ENCODE measurements at places on chromosomes 1 and 21.

GRCh38 chr1:38793299-38793698, 66.3 kb downstream of the RRAGC start:
- DNase-seq: no peak

DNA sequence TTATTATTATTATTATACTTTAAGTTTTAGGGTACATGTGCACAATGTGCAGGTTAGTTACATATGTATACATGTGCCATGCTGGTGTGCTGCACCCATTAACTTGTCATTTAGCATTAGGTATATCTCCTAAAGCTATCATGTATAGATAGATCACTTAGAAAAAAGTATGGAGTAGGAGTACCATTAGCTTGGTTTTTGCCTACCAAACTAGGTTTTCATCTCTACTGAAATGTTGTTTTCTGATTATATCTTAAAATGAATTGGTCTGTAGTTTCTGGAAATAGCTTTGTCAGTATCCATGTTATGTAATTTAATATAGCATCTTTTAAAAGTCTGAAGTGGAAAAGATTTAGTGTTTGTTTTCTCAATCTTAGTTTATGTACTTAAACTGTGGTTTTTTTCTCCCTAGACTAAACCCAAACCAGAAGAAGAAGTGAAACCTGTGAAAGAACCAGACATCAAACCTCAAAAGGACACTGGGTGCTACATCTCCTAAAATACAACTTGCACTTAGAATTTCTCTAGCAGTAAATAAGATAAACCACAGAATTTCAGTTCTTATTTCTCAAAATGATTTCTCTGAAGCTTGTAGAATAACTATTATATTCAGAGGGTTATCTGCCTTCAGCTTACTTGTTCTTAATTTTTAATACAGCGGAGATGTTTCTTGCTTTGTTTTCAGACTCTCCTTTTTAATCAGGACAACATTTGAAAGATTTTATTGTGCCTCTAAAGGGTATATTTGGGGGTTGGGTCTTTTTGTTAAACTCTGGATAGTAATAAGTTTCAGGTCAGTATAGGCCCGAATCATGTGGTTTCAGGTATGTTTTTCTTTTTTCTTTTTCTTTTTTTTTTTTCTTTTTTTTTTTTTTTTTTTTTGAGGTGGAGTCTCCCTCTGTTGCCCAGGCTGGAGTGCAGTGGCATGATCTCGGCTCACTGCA, 4.5 kb upstream of the FAM177B start:
- DNase-seq: no peak

GRCh38 chr21:43734928-43735229, 15.9 kb downstream of the PDXK start:
- DNase-seq: no peak

DNA sequence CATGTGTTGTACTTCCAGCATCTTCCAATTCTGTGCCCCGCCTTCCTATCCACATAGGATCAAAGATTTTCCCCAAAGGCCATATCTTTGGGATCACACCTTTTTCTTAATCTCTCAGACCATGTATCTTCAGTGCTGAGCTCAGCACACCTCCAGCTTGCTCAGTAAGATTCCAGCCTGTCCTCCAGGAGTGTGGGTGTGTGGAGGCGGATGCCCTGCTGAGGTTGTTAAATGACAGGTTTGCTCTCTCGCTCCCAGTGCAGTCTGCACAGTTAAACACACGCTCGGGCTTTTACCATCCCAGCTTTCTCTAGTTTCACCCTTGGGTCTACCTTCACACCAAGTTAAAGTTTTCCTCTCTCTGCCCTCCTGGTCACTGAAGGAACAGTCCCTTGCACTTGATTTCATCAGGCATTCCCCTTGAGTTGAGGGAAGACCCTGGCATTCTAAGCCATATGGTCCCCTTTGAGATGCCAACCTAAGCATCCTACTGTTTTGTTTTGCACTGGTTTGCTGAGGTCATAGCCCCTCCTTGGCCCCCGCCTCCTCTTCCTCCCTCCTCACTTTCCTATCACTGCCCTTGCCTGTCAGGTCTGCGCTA, 13.7 kb downstream of the MYOG start:
- no peak for DNase-seq

DNA sequence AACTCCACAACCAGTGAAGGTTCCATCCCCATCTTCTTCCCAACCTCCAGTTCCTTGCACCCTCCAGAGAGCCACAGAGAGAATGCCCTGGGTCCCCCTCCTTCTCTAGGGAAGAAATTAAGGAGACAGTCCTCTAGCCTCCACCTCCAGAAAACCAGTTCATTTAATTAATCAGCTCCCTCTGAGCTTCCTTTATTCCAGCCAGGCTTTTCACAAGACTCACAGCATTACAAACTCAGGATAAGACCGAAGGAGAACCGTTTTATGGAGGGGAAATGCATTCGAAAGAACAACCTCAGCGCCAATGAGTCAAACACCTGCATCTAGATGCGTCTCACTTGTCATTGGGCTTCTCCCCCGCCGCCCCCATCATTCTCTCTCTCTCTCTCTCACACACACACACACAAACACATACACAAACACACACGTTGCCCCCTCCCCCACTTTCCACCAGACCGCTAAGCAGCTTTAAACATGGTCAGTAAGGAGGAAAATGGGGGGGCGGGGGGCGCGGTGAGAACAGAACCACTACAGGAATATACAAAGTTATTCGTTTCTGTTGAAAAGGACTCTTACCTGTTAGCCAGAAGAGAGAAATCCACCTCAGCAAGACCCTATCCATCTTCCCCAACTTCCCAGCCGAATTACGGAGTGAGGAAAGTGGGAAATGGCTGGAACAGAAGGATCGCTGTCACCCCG, 544 bp downstream of the ILDR2 start:
- DNase-seq: no peak

DNA sequence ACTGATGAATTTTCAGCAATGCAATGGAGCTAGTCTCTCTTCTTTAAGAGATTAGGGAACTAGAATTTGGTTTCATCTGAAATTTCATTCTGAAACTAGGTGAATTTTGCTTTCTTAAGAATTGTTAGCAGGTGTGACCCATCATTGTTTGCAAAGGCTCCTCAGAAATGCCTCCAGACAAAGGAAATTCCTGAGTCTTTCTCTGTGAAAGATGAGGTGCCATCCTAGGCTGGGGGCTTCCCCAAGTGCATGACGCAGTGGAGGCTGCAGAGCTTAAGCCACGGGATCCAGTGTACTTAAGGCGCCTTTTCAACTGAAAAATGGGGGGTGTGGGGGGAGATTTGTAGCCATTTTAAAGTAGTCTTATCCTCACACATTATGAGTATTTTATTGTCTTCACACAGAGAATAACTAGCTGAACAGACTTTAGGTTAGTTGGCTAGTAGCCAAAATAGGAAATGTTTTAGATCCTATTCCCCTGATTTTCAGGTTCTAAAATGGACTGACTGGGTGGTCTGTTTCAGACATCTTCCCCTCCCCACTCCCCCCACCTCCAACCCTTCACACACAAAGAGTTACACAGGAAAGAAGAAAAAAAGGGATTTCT, 202.0 kb downstream of the NFIA start:
- DNase-seq: no peak

DNA sequence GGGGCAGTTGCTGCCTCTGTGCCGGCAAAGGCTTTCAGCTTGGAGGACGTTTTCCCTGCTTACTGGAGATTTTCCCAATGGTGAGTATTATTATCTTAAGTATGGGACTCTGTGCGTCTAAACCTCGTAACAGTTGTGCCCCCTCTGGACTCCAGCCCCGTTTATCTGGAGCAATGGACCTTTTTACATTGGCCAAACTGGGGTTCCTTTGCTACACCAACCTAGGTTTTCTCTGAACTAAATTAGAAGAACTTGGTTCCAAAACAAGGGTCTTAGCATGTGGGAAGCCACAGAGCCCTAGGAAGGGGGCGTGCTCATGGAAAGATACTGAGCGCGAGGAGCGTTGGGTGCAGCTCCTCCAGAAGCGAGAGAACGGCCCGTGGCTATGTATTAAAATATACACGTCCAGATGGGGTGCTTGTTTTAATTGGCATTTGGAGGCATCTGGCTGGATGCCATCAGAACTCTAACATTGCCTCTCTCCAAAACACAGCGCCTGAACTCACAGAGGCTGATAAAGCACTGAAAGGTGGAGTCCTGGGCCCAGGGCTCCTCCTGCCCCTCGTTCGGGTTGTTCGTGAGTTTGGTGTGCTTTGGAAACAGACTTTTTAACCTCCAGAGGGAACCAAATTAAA, 28.4 kb downstream of the POFUT2 start:
- no peak for DNase-seq

GRCh38 chr1:22767852-22768251, 57.2 kb downstream of the EPHB2 start:
- DNase-seq: no peak

DNA sequence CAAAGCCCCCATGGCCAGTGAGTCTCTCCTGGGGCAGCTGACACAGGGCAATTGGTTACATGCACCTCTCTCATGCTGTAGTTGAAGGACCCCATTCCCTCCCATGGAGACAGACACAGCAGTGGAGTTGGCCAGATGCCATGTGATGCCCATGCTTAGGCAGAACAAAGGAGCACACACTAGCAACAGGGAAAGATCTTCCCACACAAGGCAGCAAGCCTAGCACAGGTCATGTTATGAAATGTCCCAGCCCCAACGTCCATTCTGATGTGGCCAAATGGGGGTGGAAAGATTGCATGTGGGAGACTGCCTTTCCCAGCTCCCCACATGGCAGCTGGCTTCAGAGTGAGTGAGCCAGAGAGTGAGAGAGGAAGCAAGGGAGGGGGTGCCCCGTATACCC, 34.5 kb downstream of the AADACL4 start:
- no peak for DNase-seq

GRCh38 chr1:227356620-227357146, 38.4 kb upstream of the CDC42BPA start:
- DNase-seq: no peak

GRCh38 chr1:74430342-74430934, 82.0 kb downstream of the LRRC53 start:
- no peak for DNase-seq

GRCh38 chr1:83794384-83794783, 204.5 kb downstream of the TTLL7 start:
- no peak for DNase-seq

GRCh38 chr1:182261655-182262054, 129.9 kb downstream of the GLUL start:
- DNase-seq: no peak

- no peak for DNase-seq
Measured at GRCh38 chr1:203751051-203751450, 13.9 kb upstream of the LAX1 start.

GRCh38 chr1:61910035-61910434, 167.8 kb downstream of the PATJ start:
- DNase-seq: no peak

- no peak for DNase-seq
Measured at GRCh38 chr1:106613068-106613467, 443.4 kb upstream of the PRMT6 start.

GRCh38 chr1:21640653-21641052, 28.5 kb downstream of the RAP1GAP start:
- DNase-seq: no peak

DNA sequence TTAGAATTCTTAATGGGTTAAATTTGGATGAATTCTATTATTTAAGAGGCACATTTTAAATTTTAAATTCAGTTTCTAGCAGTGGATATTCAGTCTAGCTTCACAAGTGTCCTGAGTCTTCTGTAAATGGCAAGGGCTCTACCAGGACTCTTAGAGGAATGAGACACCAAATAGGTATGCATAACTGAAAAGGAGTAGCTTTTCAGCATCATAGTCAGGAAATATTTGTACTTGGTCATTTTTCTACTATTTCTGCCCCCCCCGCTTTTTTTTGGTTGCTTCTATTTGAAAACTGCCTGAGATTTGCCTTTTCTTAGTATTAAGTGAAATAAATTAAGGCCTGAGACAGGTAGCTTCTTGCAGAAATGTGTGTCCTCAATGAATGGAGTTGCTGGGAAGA, 80.2 kb downstream of the MAST2 start:
- DNase-seq: no peak

DNA sequence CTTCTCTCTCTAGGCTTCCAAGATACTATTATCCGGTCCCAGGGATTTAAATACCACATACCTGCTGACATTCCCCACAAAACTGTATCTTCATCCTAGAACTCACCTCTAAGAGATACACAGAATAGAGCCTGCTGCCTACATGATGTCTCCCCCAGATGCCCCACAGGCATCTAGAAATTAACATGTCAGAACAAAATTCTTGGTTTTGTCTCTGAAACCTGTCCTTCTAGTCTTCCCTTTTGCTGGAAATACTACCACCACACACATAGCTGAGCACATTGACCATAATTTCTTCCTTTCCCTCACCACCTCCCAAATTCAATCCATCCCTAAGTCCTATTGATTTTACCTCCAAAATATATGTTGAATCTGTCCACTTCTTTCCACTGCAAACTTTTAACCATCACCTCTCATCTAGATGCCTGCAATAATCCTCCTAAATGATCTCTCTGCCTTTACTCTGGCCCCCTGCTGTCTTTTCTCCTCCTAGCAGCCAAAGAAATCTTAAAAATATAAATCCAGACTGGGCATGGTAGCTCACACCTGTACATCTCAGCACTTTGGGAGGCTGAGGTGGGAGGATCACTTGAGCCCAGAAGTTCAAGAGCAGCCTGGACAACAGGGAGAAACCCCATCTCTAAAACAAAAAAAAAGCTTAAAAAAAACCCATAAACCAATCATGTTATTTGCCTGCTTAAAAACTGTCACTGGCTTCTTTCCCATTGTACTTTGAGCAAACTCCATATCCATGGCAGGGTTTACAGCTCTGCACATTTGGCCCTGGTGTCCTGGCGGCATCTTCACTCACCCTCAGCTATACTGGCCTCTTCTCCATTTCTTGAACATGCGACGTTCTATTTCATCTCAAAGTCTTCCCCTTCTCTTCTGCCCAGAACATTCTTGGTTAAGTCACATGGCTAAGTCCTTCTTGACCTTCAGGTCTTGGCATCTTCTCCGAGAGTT, 6.2 kb upstream of the FAM76A start:
- DNase-seq: no peak

DNA sequence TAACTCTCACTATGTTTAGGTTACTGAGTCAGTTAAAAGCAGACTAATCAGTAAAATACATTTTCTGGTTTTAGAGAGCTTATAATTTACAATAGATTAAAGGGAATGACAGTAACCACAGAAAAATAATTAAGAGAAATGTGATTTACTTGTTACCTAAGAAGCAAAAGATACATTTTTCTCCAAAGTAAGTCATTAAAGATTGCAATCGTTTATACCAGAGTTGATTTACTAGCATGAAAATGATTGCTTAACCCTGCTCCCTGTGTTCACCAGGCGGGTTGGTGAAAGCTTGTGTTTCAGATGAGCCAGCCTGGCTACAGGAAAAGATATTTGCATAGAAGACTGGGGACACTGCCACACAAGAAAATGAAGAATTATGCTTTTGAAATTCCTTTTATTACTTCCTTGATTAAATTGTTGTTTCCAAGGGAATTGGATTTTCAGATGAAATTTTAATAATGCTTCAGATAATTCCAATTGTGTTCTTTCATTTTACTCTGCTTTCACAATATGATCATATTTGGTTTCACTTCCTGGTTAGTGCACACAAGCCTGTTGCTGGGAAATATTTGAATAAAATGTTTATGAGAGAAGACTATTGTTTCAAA, 27.9 kb downstream of the LRRC8B start:
- no peak for DNase-seq

GRCh38 chr1:165856606-165857005, 29.2 kb downstream of the UCK2 start:
- DNase-seq: no peak

GRCh38 chr1:28118640-28119307, 30.4 kb upstream of the EYA3 start:
- no peak for DNase-seq
